ENCODE measurements at places on chromosomes 3 and 15. TPM values are rescaled to one million over a fixed set of nuclear protein-coding genes. Genes with fewer than 3 reads are reported as not detected.

The CD96 gene
- total RNA-seq = not detected

The CLDN11 gene
- 77.5 TPM for total RNA-seq

The DNAH12 gene
- total RNA-seq = under 0.01 TPM

The GNAT1 gene
- total RNA-seq = under 0.01 TPM

The GABRA5 gene
- not detected for total RNA-seq

The EXOG gene
- total RNA-seq = 6.7 TPM

The SLC9C1 gene
- total RNA-seq = under 0.01 TPM
